ENCODE measurements at places on chromosomes 11 and 22.
A peak's percentile ranks its signal among the peaks of the same experiment; 100 is the strongest.

DNA sequence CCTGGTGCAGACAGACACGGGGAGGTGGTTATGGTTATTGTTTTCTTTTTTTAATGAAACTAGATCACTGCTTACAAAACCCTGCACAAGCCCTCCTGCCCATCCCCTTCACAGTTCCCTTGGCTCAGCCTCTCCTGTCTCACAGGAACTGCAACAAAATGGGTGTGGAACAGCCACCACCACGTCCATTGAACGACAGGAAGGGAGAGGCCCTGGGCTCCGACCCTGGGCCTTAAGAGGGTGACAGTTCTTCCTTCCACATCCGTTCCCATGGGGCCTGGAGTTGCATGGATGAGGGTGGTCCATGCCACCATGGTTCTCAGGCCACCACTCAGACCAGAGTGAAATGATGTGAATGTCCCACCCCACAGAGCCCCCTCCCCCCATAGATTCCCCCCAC lies 15.7 kb downstream of the PRPF19 start:
- no peak for DNase-seq

DNA sequence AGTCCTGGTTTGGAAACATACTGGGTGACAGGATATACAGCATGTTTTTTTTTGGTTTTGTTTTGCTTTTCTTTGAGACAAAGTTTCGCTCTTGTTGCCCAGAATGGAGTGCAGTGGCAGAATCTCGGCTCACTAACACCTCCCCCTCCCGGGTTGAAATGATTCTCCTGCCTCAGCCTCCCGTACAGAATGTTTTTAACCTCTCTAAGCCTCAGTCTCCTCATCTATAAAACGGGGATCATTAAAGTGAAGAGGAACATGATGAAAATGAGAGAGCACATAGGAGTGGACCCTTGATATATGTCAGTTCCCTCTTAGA lies 28.1 kb upstream of the SCARF2 start:
- DNase-seq = no peak

DNA sequence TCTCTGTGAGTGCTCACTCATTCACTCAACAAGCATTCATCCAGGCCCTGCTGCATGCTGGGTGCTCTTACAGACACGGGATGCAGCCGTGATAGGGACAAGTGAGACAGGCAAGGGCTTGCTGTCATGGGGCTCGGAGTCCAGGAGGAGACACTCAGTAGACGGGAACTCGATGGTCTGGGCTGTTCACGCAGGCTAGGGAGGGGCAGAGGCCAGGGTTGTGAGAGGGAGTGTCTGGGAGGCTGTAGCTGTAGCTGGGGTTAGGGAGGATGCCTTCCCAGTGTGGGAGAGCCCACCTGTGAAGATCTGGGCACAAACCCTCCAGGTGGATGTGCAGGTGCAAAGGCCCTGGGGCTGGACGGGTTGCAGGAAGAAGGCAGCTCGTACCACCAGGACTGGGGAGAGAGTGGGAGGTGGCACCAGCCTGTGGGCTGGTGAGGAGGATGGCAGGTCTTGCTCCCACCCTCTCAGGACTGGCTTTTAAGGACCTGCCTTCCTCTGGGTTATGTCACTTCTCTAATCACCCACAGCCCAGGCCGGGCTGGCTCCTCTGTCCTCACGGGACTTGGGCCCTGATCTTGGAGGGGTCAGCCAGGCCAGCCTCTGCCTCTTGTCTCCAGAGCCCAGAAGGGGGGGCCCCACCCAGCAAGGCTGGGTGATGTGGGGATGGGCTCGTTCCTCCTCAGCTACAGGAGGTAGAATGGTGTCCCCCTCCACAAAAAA lies 24.1 kb downstream of the FGF4 start:
- DNase-seq = no peak

DNA sequence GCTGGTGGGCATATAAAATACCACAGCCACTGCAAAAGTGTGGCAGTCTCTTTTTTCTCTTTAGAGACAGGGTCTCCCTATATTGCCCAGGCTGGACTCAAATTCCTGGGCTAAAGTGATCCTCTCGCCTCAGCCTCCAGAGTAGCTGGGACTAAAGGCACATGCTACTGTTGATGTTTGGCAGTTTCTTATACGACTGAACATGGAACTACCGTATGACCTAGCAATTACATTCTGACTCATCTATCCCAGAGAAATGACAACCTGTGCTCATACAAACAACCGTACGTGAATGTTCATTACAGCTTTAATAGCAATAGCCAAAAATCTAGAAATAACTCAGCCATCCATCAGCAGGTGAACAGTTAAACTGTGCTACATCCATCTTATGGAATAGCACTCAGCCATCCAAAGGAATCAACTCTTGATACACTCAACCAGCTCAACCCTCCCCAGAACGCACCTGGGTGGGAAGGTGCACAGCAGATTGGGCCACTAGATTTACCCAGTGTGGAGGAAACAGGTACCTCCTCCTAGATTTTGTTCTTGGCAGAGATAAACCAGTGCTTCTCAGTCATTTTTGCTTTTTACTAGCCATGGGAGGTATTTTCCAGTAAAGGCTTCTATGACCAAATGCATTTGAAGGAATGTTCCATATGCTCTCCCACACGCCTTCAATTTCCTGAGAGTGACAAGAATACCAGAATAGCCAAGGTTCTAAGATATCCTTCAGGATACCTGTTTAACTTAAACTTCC lies 130.5 kb downstream of the MED15 start:
- DNase-seq = no peak

DNA sequence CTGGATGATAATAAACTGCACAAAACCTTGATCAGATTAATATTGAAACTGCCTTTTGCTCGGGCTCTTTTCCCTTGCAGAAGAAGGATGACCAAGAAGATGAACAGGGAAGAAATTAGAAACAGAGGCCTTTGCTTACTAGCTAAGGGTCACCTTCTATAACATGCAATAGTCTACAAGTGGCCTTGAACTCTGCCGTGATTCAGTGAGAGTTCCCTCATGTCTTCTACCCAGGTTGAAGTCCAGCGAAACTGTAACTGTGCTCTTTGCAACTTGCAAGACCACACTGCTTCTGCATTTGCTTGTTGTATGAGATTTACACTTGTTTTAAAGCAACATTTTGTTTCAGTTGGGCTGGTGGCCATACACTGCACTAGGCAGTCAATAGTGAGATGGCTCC lies 108.4 kb downstream of the IGLL1 start:
- DNase-seq = no peak

DNA sequence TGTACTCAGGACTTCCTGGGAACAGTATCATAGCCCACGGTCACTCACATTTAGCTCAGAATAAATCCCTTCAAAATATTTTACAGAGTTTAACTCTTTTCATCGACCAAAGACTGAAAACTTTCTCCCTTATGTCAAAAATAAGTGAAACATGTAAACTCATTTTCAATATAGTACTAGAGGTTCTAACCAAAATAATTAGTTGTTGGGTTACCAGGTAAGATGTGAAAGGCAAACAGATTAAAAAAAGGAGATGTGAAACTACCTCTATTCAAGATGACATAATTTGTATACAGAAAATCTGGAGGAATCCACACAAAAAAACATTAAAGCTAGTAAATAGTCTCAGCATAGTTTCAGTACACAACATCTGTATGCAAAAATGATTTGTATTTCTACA lies 20.3 kb downstream of the XKR3 start:
- no peak for DNase-seq

- DNase-seq = peak; percentile 43
Observed at GRCh38 chr11:36010010-36010740, 66.3 kb downstream of the LDLRAD3 start.

DNA sequence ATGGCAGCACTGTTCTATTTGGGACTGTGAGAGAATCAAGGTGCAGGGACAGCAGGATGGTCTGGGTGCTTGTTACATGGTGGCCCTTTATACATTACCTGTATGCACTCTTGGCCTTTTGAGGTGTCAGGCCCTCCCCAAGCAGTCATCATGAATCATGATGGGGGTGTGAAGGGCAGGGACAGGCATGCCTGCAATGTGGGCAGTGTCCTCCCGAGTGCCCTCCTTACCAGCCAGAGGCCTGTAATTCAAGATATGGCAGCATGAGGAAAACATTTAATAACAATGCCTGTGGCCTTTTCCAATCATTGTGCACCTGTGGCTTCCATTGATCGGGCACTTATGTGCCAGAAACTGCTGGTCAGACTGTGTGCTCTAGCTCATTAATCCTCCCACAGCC lies 25.5 kb upstream of the CYP2D6 start:
- DNase-seq = peak; percentile 44

DNA sequence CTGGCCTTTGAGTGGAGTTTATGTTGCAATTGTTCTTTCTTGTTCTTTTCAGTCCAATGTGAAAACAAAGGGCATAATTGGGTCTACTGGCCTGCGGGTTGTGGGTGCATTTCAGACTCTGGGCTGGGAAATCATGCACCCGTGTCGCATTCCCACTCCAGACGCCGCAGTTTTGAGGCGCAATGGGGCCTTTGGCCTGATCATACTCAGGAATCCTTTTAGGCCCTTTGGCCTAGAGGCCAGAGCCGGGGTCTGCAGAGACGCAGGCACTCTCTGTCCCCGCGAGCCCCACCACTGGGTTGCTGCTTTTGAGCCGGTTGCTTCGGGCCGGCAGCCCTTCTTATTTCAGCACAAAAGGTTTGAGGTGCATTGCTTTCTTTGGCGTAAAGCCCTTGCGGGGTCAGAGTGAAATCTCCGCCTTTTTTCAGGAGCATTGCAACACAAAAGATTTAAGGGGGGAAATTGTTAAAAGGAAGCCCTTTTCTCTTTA lies 48.4 kb upstream of the DBX1 start:
- no peak for DNase-seq

- DNase-seq = no peak
Observed at GRCh38 chr11:131408025-131408640, 37.7 kb downstream of the NTM start.

- DNase-seq = no peak
Observed at GRCh38 chr11:19187833-19188258, 13.9 kb downstream of the CSRP3 start.

GRCh38 chr11:48008951-48009270 lies 28.6 kb downstream of the PTPRJ start:
- no peak for DNase-seq

DNA sequence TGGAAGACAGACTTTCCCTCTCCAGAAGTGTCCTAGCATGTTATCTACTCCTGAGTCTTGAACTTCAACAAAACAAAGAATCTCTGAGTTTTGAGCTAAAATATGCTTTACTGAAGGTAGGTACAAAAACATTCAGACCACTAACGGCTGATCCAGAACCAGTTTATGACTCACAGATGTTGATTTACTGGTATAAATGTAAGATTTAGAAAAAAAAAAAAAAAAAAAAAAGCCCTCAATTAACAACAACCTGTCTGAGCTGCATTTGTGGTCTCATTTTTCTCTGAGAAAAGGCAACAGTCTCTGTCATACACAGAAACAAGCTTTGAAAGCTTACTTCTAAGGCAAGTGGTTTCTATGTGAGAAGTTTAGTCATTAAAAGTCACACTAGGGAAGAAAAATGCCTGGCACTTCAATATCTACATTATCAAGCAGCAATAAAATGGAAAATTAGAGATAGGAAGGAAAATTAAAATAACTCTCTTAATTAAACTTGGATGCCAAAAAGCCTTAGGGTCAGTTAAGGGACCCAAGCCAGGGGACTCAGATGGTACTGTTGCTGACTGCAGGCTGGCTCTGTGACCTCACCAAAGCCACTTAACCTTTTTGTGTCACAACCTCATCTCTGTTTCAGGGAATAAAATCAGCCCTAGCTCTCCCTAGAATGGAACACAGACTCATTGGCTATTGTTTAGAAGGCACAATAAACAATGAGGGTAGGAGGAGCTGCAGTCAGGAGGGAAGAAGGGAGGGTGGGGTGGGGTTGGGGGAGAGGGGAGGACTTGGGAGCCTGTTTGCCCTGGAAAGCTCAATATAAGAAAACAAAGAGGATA lies 61.7 kb downstream of the ETS1 start:
- no peak for DNase-seq

DNA sequence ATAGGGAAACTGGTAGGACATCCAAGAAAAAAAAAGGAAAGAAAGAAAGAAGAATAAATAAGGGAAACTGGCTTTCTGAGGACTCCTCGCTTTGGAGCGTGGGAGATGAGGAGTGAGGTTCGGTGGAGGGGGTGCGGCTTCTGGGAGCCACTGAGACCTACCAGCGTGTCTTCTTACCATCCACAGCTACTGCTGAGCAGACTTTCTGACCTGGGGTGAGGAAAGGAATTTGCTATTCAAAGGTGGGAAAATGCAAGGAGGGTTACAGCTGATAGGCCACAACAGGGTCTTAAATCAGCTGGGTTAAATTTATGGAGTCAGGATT lies 488 bp upstream of the SELENOM start:
- no peak for DNase-seq

- DNase-seq = no peak
Observed at GRCh38 chr11:11963842-11964773, 44.3 kb downstream of the DKK3 start.

GRCh38 chr11:29217901-29218300 lies 798.9 kb downstream of the KCNA4 start:
- no peak for DNase-seq

- DNase-seq = no peak
Observed at GRCh38 chr22:48959496-48959895, 868.2 kb downstream of the BRD1 start.

GRCh38 chr11:83971063-83971462 lies 684.9 kb upstream of the CCDC90B start:
- DNase-seq = peak; percentile 22

GRCh38 chr11:134587345-134587744 lies 175.3 kb upstream of the B3GAT1 start:
- DNase-seq = no peak

GRCh38 chr11:134596404-134596803 lies 184.4 kb upstream of the B3GAT1 start:
- DNase-seq = no peak

DNA sequence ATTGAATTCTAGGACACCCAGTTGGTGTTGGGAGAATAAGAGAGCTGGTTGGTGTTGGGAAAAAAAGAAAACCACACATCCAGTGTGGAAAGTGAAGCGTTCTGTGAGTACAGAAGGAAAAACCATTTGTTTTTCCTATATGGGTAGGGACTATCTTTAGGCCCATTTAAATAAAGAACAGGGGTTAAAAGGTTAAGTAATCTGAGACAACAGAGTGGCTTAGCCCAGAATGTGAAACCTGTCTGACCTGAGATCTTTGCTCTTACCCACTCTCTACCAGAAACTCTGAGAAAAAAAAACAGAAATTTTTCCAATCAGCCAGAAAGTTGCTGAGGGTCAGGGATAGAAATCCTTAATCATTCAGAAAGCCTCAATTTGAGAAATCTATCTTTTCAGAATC lies 59.8 kb upstream of the LRRC55 start:
- no peak for DNase-seq

- peak; percentile 55 for DNase-seq
Observed at GRCh38 chr11:118641397-118642019, 34.1 kb downstream of the PHLDB1 start.
